ENCODE measurements at places on chromosomes 12 and 14.

- no peak for DNase-seq
Observed at GRCh38 chr12:67504026-67504425, 144.5 kb upstream of the DYRK2 start.

DNA sequence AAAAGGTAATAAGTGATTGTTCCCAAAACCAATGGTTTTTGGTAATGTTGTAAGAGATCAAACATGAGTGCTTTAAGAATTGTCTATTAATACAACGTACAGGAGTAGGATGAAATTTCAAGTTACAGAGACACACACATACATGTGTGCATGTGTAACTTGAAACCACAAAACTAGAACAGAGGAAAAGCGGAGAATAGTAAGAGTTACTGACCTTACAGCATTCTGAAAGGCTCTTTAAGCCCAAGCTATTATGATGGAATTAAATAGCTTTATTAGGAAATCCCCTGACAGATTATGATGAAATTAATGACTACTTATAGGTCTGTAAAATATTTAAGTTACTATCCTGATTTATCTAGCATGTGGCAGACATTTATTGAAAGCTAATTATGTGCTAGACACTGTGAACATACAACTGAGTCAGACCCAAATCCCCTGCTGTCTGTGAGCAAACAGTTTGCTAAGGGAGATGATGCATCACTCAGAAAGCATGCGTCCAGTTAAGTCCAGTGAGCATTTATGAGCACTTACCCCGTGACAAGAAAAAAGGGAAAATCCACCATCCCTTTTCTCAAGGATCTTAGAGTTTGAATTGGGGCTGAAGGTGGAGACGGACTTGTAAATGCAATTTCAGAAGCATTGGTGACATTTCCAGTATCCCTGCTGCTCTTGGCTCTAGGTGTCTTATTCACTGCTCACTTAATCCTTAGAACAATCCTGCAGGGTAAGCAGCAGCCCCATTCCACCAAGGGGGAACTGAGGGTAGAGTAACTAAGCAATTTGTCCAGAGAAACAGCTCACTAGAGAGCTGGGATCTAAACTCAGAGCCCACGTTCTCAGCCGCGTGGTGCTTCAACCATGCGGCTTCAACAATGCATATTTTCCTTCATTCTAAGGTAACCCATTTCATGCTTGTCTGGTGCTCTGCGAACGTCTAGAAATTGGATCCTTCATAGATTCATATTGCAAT is 117.4 kb downstream of the EML1 start:
- DNase-seq = no peak

- DNase-seq = no peak
Observed at GRCh38 chr12:112370868-112371510, 11.2 kb downstream of the HECTD4 start.

- DNase-seq = no peak
Observed at GRCh38 chr12:21839776-21840175, 65.3 kb upstream of the KCNJ8 start.

DNA sequence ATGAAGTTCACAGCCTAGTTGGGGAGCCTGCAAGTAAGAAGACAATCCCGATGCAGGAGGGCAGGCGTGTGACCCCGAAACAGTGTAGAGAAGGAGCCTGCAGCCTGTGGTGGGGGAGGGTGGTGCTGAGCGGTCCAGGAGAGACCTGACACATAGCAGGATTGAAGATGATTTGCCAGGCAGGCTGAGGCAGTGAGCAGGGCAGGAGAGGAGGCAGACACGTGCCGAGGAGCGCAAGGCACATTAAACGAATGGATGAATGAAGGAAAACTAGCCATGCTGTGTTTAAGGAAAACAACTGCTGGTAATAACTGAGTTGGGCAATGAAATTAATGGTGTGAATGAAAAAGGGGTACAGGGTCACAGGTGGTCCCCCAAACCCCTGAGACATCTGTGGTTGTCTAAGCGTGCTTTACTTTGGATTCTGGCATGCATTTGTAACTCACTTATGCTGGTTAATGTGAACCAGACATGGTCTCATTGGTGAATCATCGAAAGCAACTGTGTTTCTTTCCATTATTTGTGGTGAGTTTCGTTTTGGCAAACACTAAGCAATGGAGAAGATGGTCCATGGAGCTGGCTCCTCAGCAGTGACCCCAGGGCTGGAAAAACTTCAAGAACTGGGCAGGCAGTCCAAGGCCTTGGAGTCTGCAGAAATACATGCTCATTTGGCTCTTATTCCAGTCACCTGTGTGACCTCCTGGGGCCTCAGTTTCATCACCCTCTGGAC is 96.9 kb upstream of the EVL start:
- DNase-seq = no peak

DNA sequence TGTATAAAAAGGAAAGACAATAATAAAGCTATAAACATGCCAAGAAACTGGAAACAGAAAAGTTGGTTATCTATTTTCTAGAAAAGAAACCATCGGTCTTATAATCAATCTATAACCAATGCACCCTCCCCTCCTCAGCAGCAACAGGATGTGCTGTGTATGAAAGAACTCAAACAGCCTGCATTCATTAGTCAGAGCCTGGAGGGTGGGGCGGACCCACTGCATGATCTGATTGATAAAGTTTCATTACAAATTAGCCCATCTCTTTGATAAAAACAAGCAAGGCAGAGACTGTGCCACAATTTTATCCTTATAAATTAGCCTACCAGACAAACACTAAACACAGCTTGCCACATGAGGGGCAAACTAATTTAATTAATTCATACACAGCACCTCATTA is 448.1 kb downstream of the BCAT1 start:
- DNase-seq = no peak

- no peak for DNase-seq
Observed at GRCh38 chr12:112167031-112167461, 41.7 kb downstream of the TRAFD1 start.

- no peak for DNase-seq
Observed at GRCh38 chr12:80643961-80644360, 63.5 kb upstream of the MYF6 start.

DNA sequence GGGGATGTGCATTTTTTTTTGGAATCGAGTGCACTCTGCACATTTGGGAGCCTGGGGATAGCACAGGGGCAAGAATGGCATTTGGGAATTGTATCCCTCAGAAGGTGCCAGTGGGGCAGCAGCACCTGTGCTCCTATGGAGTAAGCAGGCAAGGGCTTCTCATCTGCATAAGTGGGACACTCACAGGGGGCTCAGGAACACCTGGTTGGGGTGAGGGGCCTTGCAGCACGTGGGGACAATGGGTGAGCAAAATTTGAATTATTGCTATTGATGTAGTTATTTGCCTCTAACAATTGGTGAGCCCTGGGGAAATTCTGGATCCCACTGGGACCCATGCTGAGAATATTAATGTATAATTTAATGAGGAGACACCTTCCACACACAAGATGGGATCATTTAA is 274.2 kb downstream of the TTC6 start:
- DNase-seq = no peak

GRCh38 chr12:85448031-85448430 is 168.0 kb downstream of the ALX1 start:
- no peak for DNase-seq

- no peak for DNase-seq
Observed at GRCh38 chr12:1318327-1319031, 275.9 kb downstream of the FBXL14 start.

DNA sequence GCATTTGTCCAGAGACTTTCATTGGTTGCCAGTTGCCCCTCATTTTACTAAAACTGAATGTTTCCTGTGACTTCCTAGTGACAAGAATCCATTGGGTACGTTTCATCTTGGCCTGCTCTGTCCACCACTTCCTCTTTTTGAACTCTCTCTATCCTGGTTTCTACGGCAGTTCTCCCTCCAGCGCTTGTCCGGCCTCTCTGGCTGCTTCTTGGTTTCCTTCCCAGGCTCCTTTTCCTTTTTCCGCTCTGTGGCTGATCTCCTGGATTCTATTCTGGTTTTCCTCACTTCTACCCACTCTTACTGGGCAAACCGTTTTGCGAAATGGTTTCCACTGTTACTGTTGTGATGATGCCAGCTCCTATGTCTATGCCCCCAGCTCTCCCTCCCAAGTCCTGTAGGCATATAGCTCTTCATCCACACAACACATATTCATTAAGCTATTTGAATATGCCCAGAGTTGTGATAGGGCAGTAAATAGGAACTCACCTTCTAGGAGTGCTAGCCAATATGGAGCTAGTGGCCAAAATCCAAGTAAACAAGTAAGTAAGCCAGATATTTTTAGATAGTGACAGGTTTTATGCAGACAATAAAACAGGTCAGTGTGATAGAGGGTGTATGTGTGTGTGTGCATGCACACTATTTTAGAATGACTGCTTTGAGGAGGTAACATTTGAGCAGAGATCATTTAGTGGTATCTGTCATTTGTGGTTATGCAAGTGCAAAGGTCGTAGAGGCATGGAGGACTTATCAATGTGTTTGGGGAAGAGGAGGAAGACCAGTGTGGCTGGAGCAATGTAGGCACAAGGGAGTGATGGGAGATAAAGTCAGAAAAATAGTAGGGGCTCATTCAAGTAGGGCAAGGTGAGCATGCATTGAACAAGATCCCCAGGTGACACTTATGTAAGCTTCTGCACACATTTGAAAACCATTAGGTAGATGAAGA is 27.9 kb upstream of the CTDSP2 start:
- DNase-seq = no peak

- DNase-seq = peak; percentile 63
Observed at GRCh38 chr12:69415471-69416275, 54.5 kb upstream of the FRS2 start.

DNA sequence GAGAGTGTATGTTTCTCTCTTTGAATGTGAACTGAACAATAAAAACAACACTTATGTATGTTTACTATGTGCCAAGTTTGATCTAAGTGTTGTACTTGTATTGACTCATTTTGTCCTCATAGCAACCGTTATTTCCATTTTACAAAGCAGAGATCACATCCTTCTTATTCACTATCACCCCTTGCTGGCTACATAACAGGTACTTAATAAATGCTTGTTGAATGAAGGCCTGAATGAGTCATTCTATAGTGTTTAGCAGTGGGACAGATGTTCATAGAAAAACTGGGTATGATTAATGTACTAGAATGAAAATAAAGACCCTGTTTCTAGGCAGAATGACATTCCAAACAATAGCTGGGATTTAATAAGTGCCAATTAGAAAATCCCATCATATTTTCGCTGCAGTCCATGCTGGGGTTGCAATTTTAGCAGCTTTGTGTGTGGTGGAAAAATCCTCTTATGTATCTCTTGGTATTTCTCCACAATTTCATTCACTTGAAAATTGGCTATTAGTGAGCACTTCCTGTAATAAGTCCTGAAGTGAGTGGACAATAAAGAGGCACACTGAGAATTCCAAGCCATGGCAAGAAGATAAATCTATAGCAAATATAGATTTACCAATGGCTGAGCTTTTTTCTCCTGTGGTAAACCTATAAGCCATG is 86.0 kb downstream of the FAR2 start:
- DNase-seq = no peak

DNA sequence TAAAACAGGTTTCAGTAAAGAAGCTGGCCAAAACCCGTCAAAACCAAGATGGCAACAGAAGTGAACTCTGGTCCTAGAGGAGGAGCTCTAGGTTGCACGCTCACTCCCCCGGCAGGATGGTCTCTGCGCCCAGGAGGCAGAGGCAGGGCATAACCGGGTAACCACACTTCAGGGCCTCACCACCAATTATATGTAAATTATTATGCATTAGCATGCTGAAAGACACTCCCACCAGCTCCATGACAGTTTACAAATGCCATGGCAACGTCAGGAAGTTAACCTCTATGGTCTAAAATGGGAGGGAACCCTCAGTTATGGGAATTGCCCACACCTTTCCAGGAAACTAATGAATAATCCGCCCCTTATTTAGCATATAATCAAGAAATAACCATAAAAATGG is 20.1 kb upstream of the SLC6A12 start:
- no peak for DNase-seq

GRCh38 chr12:128914908-128915563 is 61.8 kb downstream of the GLT1D1 start:
- DNase-seq = no peak
